NCI-H226 (cell line): ENCODE measurements at places on chromosomes 1 and 21.
A peak's percentile ranks its signal among the peaks of the same experiment; 100 is the strongest.

DNA sequence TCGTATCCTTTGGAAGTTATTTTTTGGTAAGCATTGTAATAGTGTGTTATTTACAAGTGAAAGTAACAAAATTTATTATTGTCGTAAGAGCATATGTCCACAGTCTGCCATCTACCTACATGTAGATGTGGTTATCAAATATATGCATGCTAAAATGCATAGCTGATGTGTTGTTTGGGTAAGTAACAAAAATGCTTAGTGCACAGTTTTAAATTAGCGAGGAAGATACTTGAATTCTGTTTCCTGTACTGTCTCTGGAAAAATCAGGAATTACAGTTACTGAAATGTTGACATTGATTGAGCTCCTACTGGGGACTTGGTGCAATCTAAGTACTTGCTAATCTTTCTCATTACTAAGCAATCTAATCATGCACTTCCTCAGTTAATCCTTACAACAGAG, 14.3 kb downstream of the WDR64 start:
- no peak for DNase-seq

GRCh38 chr1:205927676-205928075, 15.6 kb downstream of the SLC26A9 start:
- no peak for DNase-seq

- DNase-seq = no peak
Measured at GRCh38 chr1:198680174-198680875, 41.5 kb downstream of the PTPRC start.

- DNase-seq = no peak
Measured at GRCh38 chr1:23727362-23727811, 15.9 kb upstream of the ELOA start.

DNA sequence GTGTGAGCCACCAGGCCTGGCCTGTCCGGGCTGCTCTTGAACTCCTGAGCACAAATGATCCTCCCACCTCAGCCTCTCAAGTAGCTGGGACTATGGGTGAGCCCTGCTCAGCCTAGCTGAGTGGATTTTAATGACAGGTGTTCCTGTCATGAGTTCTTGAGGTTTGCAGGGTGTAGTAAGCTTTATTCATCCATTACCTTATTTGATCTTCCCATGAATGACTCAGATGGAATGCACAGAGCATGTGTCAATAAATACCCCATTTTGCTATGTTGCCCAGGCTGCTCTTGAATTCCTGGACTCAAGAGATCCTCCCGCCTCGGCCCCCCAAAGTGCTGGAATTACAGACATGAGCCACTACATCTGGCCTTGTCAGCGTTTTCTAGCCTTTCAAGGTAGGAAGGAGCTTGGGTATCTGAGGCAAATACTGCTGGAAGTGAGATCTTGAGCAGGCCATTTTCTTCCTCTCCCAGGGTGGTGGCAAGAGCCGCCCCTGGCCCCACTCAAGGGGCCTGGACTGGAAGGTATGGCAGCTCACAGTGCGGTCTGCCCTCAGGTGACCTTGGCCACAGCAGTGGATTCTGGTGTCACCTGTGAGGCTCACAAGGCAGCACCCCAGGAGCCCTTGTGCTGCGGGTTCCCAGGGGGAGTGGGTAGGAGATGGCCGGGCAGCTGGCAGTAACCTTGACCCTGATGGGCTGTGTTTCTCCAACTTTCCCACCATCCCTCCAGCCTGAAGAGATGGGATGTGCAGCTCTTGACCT, 20.0 kb downstream of the PIK3CD start:
- peak; percentile 70 for DNase-seq

GRCh38 chr1:54678776-54679643, 36.7 kb upstream of the TTC4 start:
- DNase-seq = no peak

GRCh38 chr1:236083650-236084385, 18.9 kb upstream of the NID1 start:
- peak; percentile 69 for DNase-seq
